ENCODE measurements at places on chromosomes 1 and 21.

GRCh38 chr1:65804584-65804983 is 11.9 kb downstream of the PDE4B start:
- no peak for DNase-seq

DNA sequence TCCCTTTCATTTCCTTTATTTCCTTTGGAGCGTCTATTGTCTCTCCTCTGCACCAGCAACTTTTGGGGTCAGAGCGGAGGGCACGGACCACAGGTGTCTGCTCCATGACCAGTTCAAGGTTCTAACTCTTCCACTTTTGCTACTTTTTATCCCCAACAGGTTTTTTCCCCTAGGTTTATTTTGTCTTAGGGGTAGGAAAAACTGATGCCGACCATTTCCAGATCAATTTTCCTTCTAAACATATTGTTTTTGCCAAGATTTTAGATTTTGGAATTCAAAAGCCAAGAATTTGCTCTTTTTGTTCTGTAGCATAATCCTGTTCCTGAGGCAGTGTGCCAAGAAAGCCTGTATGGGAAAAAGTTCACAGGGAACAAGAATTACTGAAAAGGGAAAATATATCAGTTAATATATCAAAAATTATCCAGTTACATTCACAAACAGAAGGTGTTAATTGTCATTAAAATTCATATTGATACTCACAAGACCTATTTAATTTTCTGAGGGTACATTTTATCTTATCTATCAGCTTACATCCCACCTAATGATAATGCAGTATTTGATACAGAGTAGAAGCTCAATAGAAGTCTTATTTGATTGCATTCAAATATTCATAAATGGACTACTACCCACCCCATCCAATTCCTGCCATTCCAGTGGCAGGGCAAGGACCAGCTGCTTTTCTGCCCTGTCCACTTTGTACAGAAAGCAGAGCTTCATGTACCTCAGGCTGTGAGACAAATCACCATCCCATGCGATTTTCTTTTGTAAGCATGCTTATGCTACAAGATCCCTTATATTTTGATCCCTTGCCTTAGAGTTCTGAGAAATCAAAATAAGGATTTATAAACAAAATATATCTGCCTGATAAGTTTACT is 31.2 kb downstream of the TSEN15 start:
- DNase-seq: no peak

GRCh38 chr21:45889961-45890360 is 91.6 kb upstream of the COL6A1 start:
- DNase-seq: no peak

DNA sequence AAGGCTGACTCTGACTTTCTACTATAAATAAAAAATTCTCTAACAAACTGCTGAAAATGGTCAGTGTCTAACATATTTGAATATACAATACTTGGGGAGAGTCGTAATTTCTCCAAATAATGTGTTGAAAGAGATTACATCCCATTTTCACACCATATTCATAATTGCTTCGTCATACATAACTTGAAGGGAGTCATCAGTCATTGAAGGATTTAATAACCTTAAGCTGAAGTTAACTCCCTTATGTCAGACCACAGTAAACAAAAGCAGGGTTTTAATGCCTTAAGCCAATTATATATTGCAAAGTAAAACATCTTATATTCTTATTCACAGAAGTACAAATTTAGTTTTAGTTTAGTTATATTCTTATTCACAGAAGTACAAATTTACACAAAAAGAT is 129.9 kb downstream of the RERE start:
- DNase-seq: no peak

GRCh38 chr1:14300991-14301703 is 297.3 kb upstream of the KAZN start:
- peak; percentile 73 for DNase-seq

GRCh38 chr1:230976360-230976759 is 2.3 kb downstream of the TTC13 start:
- no peak for DNase-seq

DNA sequence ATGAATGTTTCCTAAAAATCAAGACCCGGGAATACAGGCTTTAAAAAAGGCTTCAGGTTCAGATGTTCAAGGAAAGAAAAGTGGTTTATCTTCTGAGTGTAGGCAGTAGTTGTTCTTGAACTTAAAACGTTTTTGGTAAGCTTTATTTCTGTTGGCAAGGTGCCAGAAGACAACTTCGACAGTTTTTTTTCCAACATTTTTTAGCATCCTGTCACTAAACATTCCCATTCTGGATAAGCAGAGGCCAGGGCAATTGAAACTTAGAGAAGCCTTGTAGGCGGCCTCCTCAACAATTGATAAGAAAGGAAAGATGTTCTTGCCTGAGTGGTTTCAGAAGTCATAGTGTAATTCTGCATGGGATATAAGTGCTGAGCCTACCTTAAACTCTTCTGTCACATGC is 66.7 kb downstream of the PATJ start:
- no peak for DNase-seq

DNA sequence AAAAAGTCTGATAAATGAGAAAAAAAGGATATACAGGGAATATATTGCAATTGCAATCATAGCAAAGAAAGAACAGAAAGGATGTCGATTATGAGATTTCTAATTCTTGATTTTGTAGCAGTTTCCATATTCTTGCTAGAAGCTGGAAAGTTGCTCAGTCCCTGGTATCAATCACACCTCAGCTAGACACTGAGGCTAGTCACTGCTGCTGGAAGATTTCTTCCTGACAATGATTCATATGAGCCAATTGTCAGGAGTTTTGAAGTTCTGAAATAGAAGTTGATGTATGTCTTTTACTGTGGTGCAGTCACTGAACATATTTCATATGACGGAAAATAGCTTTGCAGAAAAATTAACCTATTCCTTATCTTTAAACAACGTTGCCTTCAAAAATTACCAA is 208.4 kb upstream of the C1orf105 start:
- DNase-seq: no peak

All from sigmoid colon (tissue), 7 donors.